AG04449 (cell line): ENCODE measurements at places on chromosomes 3 and 15.

- DNase-seq: no peak
Measured at GRCh38 chr15:95440712-95441111, 889.8 kb upstream of the NR2F2 start.

GRCh38 chr3:123271466-123272159, 69.9 kb downstream of the SEC22A start:
- DNase-seq: no peak

DNA sequence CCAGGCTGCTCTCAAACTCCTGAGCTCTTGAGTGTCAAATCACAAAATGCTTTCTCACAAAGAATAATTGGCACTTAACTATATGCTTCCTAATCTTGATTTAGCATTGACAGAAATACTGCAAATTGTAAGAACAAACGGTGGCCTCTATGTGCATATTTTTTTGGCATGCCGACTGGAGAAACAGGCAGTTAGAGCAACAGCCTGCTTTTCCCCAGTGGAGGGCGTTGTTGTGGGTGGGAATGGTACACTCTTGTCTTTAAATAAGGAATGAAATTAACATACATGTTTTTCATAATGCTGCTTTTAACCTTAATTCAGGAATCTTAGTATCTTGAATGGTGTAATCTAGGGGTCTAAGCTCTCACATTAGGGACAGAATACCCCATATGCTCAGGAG, 31.1 kb upstream of the SV2B start:
- DNase-seq: no peak

DNA sequence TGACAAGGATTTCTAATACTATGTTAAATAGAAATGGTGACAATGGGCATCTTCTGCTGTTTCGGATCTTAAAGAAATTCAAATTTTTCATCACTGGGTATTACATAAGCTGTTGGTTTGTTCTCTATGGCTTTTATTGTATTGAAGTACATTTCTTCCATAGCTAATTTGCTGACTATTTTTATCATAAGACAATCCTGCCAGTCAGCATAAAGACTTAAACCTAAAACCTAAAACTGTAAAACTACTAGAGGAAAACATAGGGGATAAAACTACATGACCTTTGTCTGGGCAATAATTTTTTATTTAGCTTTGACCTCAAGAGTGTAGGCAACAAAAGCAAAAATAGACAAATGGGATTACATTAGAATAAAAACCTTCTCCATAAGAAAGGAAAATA, 1017.4 kb downstream of the SI start:
- no peak for DNase-seq

DNA sequence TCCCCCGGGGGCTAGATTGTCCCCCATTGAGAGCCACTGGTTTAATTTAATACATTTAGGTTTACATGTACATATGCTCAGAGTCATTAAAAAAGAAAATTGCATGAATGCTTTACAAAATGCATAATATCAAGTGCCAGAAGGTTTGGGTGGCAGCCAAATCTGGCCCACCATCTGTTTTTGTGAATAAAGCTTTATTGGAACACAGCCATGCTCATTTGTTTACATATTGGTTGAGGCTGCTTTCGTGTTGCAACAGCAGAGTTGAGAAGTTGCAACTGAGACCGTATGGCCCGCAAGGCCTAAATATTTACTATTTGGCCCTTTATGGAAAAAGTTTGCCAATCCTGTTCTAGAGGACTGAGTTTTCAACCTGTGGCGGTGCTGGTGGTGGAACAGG, 32.1 kb upstream of the RGMA start:
- DNase-seq: no peak

DNA sequence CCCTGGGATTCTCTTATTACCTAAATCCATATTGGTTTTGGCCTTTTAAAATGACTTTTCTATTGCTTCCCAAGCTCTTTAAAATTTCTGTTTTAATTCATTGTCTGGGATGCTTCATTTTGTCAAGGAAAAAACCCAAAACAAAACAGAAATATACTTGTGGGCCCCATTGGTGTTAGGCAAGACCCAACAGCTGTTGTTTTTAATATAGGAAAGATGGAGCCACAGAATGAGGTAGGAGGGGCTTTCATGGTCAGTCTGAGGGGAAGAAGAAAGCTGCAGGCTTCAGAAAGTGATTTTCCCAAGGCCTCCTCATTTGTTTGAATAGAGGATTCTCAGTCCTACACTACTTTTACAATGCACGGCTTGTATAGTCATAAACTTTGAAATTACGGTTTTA, 180.5 kb downstream of the MCTP2 start:
- no peak for DNase-seq

DNA sequence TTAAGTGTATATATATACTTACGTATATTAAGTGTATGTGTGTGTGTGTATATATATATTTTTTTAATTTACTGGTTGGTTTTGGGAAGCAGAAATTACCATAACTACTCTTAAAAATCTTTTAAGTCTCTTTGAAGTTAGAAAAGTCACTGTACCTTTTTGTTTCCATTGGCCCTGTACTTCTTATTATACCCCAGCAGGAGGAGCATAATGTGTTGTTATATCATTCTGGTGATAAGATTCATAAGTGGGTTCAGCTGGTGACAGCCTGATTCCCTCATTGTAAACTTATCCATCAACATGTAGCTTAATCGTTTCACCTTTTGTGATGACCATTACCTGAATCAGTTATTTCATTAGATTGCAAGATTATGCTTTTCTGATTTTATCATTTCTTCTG, 30.8 kb downstream of the MLH1 start:
- no peak for DNase-seq

DNA sequence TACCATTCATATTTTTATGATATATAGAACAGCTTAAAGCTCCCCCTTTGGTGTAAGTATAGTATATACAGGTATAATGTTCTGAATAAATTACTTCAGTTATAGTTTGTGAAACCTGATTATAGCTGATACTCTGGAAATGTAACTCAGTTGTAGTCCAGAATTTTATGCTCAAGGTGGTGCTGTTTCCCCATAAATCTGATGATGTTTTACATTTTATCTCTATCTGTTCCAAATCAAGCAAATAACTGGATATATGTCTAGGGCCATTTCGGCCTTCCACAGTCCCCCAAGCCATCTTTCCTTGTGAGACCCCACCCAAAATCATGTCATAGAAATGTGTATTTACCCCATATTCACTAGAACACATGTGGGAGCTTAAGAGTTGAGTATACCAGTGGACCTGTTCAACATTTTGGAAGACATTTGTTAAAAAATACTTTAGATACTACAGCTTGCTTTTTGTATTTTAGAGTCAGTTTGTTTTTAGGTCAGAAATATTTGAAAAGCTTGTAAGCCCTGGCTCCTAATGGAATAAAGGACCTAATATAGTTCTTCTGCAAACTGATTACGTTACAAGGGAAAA, 107.1 kb downstream of the ATG7 start:
- DNase-seq: no peak

- DNase-seq: no peak
Measured at GRCh38 chr15:77584201-77584600, 48.5 kb downstream of the LINGO1 start.

GRCh38 chr3:43583481-43583880, 38.3 kb downstream of the ANO10 start:
- no peak for DNase-seq

DNA sequence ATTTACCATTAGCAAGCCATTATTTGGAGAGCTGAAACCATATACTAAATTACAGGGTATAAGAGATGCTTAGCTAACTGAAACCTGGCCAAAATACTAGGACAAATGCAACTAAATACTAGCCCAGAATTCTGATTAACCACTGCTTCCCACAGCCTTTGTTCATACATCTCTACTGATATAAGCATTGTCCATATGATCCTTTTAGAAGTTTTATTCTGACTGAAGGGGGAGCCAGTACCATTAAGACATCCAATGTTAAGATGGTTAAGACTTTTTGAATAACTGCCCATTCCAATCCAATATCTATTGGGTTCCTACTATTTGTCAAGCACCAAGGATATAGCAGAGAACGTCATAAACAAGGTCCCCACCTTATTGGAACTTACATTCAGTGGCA, 421.3 kb downstream of the FOXP1 start:
- no peak for DNase-seq

DNA sequence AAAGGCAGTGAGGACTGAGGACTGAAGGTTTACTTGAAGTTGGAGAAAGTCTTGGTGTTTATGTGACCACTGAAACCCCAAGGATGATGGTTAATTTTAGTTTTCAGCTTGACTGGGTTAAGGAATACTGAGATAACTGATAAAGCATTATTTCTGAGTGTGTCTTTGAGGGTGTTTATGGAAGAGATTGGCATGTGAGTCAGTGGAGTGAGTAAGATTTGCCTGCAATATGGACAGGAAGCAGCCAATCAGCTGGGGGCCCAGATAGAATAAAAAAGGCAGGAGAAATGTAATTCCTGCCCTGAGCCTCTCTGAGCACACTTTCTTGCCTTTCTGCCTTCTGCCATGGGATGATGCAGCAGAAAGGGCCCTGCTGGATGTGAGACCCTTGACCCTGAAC, 92.4 kb downstream of the KBTBD8 start:
- DNase-seq: peak; percentile 45

DNA sequence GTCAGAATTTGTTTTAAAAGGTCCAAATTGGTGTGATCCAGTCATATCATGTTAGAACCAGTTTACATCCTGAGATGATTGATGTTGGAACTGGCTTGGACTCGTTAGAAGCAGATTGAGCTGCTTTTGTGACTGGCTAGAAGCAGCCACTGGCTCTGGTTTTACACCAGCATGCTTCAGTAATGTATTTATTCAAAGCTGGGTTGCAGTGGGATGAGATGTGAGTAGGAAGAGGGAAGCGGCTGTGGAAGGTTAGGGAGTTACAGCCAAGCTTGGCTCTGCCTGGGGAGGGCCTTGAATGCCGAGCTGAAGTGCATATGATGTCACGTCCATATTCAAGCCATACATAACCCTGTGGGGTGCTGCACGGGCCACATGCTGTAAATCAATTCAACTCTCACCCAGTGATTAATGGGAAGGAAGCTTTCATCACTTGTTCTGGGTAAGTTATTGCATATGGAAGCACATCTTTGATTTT, 104.0 kb upstream of the SMAD3 start:
- no peak for DNase-seq

GRCh38 chr3:184180165-184180564, 5.5 kb downstream of the AP2M1 start:
- DNase-seq: no peak

GRCh38 chr3:188510366-188510765, 356.4 kb downstream of the LPP start:
- DNase-seq: peak; percentile 47
